ENCODE measurements at places on chromosomes 7 and 10.
A peak's percentile ranks its signal among the peaks of the same experiment; 100 is the strongest.

DNA sequence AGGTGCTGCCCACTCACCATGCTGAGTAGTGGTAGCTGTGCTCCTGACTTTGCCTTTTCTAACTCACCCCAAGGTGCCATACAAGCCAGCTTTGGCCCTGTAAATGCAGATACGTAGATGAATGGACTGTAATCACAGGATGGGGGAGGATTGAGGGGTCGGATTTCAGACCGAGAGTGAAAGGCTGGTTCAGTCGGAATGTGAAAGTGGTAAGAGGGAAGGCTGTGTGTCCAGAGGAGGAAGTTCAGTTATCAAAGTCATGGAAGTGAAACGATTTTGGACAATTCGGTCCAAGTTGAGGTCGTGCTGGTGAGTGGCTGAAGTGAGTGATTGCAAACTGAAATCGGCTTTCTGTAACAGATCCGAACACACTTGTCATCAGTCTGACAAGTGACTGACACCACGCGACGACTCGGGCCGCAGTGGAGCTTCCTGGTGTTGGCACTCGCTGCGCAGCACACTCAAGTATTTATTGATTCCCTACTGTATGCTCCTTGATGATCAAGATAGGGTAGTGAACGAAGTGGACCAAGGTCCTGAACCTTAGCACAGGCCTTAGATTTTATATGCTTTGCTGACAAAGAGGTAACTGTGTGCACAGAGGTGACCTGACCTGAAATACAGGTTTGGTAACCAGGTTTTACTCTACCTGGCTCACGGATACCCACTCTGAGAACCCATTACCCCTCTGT lies 10.5 kb downstream of the ZNF282 start:
- no peak for DNase-seq

- no peak for DNase-seq
Observed at GRCh38 chr7:4837041-4837802, 24.6 kb downstream of the PAPOLB start.

DNA sequence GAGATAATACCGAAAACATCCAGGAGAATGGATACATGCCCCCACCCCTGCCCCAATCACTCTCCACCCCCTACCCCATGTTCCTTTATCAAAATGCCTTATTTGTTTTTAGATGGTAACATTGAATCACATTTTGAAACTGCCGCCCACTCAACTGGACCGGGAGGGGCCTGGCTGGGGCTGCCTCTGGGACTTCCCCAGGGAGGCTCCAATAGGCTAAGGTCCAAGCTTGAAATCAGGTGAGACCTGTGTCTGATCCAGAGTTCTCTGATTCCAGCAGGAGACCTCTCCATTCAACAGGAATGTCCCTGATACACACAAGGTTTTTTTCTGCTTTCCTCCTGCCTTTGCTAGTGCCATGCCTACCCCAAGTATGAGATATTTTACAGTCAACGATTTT lies 43.8 kb upstream of the ACSL5 start:
- no peak for DNase-seq

DNA sequence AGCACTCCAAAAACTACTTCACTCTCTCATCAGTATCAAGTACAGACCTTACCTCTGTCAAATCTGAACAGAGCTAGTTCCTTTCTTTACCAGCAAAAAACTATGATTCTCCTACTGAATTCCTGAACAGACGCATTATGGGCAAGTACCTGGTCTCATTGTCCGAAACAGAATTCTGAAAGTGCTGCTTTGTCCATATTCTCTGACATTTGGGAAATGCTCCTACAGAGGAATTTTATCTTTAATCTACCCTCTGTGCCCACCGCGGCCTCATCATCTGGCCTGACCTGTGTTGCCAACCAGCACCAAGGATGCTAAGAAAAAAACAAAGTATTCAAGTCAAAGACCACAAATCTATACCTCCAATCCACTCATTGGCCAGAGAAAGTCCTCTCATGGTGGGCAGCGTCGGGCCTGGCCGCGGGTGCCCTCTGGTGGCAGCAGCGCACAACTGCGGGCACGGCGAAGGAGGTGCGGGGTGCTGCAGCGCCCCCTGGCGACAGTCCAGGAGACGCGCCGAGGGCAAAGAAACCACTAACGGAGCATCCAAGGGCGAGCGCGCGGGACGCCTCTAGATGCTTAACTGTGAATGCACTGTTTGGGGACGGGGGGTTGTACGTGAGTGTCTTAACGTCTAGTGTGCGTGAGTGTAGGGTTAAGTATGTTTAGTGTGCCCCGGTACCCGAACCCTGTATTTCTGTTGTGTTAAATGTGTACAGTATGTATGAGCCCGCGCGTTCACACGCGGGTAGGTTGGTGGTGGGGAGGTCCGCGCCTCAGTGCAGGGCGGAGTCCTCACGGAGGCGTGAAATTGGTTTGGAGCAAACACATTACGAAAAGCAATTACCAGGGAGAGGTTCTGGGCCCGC lies 5.0 kb upstream of the GBX1 start:
- DNase-seq: peak; percentile 77

GRCh38 chr7:42627101-42627500 lies 284.8 kb downstream of the C7orf25 start:
- DNase-seq: no peak

GRCh38 chr7:20063644-20064043 lies 153.5 kb downstream of the MACC1 start:
- no peak for DNase-seq
